Activated CD4-positive, alpha-beta T cell treated with anti-CD3 and anti-CD28 coated beads, Interleukin-2, Interleukin-4, amounts not matched to agents 100 ng/mL and 50 ng/mL, durations not matched to agents 16 hours and 8 hours (primary cell): ENCODE measurements at places on chromosomes 5 and 9.

- no peak for DNase-seq
Measured at GRCh38 chr5:87867281-87867680, 401.4 kb downstream of the TMEM161B start.

DNA sequence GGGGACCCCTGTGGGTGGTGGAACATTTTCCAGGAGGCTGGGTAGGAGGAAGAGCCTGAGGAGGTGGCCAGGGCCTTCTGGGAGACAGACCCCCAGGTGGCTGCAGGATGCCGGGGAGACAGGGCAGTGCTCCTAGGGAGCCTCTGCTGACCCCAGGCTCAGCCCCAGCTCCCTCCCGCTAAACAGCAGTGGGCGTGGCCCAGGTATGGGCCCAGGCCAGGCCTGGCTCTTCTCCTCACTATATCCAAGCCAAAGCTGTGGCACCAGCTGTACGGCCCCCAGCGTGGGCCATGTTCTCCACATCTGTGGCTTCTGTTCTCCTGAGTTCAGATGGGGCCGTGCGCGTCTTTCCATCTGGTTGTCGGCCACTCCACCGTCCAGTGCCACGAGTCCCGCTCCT, 58.5 kb downstream of the KCNT1 start:
- no peak for DNase-seq

GRCh38 chr9:84054341-84055010, 73.9 kb downstream of the RMI1 start:
- no peak for DNase-seq

DNA sequence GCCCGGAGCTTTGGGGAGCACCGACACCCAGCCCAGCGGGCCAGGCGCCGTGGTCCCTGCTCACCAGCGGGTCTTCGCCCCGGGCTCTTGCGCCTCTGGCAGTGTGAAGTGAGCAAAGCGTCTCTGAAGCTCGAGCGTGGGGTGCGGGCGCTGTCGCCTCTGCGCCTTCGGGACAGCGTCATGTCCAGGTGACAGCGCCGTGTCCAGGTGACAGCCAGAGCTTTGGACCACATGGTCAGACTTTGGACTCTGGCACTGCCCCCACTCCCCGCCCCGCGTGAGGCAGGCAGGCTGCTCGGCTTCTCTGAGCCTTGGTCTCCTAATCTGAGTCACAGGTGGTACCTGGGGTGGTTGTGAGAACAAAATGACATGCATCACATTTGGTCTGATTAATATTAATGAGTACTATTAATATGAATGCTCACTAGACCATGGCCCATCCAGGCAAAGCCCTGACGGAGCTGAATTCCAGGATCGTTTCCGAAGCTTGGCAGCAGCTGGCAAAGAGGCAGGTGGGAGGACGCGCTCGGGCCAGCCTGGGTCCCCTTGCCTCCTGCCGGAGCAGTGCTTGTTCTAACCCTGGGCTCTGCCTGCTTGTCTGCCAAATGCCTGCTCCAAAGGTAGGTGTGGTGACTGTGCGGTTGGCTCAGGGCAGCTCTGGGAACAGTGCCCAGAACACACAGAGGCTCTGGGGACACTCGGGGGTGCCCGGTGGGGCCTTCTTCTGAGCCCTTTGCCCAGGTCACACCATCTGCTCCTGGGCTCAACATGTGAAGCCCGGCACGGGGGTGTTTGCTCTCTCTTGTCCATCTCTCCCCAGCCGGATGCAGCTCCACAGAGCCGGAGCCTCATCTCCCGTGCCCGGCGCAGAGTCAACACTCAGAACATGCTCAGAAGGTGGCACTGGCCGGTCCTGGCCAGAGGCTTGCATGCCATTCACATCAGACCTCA, 157.1 kb downstream of the OLFM1 start:
- DNase-seq, result no peak

DNA sequence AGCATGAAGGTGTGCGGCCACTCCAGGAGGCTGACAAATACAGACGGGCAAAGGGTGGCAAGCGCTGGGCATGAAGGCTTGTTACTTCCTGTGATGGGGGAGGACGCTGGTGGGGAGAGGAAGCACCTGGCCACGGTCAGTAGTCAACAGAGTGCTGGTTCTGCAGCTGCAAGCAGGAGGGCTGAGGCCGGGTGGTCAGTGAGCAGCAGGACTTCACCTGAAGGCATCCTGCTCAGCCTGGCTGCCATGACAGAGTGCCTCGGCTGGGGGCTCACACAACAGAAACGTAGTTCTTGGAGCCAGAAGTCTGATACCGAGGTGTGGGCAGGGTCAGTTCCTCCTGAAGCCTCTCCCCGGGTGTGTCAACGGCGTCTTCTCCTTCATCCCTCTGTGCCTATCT, 118.6 kb upstream of the IRX4 start:
- DNase-seq, result no peak

- peak; percentile 32 for DNase-seq
Measured at GRCh38 chr9:128600099-128600498, 47.7 kb downstream of the SPTAN1 start.

DNA sequence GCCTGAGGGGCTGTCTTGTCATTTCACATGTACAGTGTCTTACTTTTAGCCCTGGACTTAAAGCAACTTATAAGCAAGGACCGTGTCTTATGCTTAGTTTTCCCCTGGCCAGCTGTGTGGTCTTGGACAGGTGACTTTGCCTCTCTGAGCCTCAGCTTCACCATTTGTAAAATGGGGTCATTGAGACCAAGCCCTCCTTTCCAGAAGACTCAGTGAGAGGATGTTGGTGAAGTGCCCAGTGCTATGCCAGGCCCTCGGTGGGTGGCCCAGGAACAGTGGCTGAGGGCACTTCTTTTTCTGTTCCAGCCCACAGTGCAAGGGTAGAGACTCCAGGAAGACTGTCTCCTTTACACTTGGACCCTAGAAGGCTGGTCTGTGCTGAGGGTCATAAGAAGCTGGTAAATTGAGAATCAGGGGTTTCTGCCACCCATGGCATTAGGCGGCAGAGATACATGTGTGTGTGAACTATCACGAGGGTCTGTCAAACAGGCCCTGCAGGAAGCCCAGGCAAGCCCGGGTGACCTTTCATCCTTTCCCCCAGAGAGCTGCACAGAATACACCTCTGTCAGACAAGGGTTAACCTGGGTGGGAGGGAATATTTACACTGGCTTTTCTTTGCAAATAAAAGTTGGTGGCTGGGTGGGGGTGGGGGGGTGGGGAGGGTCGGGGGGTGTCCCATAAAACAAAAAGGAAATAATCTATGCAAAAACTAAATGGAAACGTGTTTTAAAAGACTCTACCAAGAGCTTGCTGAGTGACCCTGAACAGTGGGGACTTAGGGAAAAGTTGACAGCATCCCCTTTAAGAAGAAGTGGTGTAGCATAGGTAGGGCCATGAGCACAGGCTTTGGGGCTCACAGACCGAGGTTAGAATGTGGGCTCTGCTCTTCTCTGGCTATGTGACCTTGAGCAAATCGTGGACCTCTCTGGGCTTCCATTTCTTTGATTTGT, 20.4 kb upstream of the KIF12 start:
- DNase-seq, result no peak
